Activated naive CD8-positive, alpha-beta T cell treated with anti-CD3 and anti-CD28 coated beads, Interleukin-2, amount 10 ng/mL, durations not matched to agents 7 days and 5 days (primary cell): ENCODE measurements at places on chromosomes 1 and 21. TPM values are rescaled to one million over a fixed set of nuclear protein-coding genes. Genes with fewer than 3 reads are reported as not detected.
A peak's percentile ranks its signal among the peaks of the same experiment; 100 is the strongest.

The PTGS2 gene
- total RNA-seq: not detected

DNA sequence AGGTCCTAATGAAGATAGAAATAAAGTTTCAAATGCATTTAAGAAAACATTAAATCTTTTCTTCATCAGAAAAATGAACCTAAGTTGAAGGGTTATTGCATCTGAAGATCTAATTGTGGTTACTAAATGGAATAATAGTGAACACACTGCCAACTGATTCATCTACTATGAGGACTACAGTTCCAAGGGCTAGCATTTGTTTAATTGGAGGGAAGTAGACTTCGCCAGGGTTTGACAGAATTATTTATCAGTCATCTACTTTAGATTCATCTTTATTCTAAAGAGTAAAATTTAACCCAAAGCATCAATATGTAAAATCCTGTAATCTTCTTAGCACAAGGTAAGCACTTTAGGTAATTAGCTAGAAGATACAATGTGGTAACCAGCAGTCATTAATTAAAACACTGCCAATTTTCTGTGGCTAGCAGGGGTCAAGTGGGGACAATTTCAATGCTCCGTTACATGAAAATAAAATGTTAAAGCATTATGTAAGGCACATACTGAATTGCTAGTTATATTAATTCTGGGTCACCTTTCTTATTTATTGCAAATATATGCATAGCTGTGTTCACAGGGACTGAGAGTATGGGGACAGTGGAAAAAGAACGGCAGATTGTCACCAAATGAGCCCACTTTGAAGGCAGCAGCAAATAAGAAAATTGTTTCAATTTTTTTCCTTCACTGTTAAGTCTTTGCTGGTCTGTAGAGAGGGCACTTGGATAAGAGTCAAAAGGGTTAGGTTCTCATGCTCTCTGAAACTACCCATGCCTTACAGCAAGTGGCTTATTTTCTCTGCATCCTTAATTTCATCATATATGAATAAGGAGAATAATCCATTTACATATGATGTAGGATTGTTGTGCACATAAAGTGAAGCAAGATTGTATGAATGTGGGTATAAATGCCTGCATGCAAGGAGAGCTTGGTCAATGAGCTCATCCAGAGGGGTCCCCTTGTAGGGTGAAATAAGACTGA, 416.0 kb downstream of the PCP4 start:
- H3K4me1 ChIP-seq: no peaks in the 10 kb centered on the region
- H3K27ac ChIP-seq: no peak overlapping the region
- DNase-seq: no peak
- no peaks in the 10 kb centered on the region for H3K36me3 ChIP-seq
- H3K27me3 ChIP-seq: no peaks in the 10 kb centered on the region

The AGRN gene
- total RNA-seq: 19.3 TPM

DNA sequence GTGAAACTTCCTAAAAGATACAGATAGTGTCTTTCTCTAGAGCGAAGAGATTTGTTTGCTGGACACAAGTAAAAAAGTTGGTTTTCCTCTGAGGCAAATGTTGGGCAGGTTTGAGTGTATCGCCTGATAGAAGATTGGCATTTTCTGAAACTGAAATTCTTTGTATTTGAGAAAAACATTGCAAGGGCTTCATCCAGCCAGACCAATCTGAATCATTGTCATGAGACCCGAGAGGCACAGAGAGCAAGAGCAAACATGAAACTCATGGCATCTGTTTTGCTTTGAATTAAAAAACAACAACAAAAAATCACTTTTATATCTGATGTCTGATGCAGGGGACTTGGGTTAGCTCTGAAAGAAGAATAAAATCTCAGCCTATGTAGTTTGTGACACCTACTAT, 379.3 kb upstream of the NCAM2 start:
- no peaks in the 10 kb centered on the region for H3K36me3 ChIP-seq
- H3K27ac ChIP-seq: no peak overlapping the region
- no peaks in the 10 kb centered on the region for H3K4me1 ChIP-seq
- H3K4me3 ChIP-seq: no peak overlapping the region

DNA sequence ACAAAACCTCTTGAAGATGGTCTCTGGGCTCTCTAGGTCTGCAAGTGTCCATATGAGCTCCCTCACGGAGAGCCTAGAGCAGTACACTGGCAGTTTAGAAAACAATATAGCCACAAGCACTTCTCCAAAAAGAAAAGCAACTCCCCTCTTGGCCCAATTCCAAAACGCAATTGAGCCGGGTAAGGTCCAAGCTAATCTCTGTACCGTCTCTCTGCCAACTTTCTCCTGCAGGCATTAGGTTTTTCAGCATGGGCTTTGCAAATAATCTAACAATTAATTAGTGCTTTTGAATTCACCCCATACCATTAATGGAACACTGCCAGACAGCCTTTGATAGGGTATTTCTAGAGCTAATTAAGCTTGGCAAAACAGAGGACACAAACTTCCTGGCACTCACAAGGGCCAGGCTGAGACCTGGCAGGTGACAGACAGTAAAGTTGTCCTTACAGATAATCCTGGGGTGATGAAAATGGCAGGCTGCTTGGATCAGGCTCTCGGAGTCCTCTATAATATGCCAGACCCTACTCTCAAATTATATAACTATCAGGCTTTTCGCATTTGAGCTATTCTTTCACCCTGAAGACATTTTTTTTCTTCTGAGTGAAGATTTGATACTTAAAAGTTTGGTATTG, 39.8 kb downstream of the TGFBR3 start:
- no peak for DNase-seq
- no peak overlapping the region for H3K27ac ChIP-seq
- H3K36me3 ChIP-seq: peaks cover 5% of the 10 kb centered on the region
- H3K27me3 ChIP-seq: peaks cover 3% of the 10 kb centered on the region
- peaks cover 2% of the 10 kb centered on the region for H3K4me1 ChIP-seq

The SPOCD1 gene
- total RNA-seq: 0.36 TPM

DNA sequence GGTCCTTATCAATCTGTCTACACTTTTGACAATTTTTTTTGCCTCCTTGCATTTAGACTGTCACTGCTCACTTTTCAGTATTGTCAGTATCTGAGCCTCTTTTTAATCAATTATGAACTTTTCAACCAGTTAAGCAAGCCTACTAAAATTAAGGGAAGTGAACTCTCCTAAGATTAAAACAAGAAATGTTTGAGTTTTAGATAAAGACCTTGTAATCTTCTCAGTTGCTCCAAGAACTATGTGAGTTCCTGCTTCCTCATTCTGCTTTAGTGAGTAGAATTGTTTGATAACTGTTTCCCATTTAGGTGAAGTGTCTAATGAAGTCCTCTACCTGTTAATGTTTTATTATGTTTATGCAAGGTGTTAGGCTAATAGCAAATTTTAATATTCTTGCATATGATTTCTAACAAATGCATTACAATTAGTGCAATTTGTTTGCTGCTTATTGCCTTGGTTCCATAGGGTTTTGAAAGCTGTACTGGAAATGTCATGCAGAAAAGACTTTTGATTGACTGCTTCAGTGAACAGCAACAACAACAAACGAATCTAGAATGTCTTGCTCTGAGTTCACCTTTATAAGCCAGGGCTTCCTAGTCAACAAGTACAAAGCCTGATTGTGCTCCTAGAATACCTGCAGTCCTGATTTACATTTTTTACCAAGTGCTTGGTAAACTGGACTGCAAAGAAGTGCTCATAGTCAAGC, 40.9 kb downstream of the PLA2G4A start:
- no peak overlapping the region for H3K27ac ChIP-seq
- no peak for DNase-seq

DNA sequence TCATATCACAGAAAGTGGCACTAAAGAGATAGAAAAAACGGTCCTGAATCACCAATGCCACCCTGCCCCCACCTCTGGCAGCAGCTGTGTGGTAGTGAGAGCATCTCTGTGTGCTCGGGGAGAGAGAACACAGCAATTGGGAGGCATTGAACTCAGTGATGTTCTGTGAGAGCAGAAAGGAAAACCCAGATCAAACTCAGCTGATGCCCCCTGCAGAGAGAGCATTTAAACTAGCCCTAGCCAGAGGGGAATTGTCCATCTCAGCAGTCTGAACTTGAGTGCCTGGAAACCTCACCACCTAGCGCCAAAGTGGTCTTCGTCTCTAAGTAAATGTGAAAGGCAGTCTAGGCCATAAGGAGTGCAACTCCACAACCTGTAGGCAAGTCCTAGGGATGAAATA, 21.3 kb downstream of the SLC44A5 start:
- H3K27me3 ChIP-seq: peaks cover 5% of the 10 kb centered on the region
- no peak for DNase-seq
- no peaks in the 10 kb centered on the region for H3K36me3 ChIP-seq
- H3K4me1 ChIP-seq: no peaks in the 10 kb centered on the region

DNA sequence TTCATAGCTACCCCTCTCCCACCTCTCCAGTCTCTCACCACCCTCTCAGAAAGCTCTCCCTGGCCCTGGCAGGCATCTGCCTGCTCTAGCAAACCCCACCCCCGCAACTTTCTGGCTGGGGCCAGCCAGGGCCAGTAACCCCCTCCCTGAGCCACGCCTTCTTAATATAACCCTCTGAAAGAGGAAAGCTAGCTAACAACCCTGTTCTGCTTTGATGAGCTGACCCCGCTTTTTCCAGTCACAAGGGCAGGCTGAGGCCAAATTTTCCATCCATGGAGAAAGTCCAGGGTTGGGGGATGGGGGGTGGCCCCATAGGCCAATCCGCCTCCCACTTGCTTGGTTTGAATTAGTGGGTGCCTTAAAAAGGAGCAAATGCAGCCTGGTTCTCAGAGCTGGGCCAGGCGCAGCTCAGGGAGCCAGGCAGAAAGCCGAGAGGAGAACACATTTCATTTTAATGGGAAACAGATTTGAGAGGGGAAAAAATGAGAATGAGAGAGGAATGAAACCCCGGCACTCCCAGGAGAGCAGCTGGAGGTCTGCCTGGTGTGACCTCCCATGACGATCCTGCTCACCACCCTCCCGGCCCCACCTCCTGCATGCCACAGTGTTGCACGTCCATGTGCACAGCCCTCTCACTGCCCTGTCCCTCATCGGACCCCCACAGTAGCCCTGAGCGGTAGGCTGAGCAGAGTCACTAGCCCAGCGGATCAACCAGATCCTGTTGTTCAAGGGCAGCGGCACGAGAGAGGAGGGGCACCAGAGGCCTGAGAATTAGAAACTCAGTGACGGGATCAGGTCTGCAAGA, 62.3 kb downstream of the OPTC start:
- H3K27me3 ChIP-seq: peaks cover 14% of the 10 kb centered on the region
- peaks cover 3% of the 10 kb centered on the region for H3K4me1 ChIP-seq
- H3K36me3 ChIP-seq: no peaks in the 10 kb centered on the region
- no peak for DNase-seq

DNA sequence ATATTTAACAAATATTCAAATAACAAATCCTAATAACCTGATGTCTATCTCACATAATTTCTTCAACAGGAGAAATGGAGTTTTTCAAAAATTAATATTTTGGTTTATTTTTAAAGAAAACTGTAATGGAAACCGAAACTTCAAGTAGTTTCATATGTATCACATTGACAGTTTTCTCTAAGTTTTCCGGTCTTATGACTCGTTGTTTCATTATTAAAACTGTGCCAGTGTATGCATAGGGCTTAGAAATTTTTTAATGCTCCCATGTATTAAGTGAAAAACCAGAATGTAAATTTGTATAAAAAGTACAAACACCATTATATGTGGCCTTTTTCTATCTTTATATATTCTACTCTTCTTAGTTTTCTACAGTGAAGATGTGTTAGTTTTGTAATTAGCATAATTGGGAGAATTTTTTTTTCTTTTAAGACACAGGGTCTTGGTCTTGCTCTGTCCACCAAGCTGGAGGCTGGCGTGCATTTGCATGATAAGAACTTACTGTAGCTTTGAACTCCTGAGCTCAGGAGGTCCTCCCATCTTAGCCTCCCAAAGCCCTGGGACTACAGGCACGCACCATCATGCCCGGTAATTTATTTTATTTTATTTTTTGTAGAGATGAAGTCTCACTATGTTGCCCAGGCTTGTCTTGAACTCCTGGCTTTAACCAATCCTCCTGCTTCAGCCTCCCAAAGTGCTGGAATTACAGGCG, 43.9 kb upstream of the SAMSN1 start:
- peaks cover 33% of the 10 kb centered on the region for H3K36me3 ChIP-seq
- H3K27me3 ChIP-seq: no peaks in the 10 kb centered on the region
- H3K27ac ChIP-seq: peak overlapping the region; percentile 82
- H3K4me3 ChIP-seq: peak overlapping the region; percentile 57
- no peak for DNase-seq

The BTG2 gene
- 99.8 TPM for total RNA-seq

DNA sequence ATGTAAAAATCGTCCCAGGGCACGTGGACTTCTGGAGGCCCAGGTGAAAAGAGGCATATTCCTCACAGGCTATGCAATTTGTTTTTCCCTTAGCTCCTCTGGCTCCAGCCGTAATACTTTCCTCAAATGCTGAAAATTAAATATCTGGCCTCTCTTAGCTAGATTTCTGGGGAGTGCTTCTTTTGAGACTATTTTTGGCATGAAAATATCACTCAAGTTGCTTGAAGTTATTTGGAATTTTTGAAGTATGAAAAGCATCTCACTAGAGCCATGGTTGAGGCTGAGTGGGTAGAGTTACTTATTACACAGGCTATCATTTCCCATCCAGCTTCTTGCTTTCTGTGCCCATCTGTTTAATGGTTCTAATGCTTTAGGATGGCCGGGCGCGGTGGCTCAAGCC, 59.7 kb downstream of the MYOM3 start:
- no peak overlapping the region for H3K4me3 ChIP-seq
- peaks cover 8% of the 10 kb centered on the region for H3K27me3 ChIP-seq
- H3K4me1 ChIP-seq: no peaks in the 10 kb centered on the region
- DNase-seq: no peak
- no peak overlapping the region for H3K27ac ChIP-seq

DNA sequence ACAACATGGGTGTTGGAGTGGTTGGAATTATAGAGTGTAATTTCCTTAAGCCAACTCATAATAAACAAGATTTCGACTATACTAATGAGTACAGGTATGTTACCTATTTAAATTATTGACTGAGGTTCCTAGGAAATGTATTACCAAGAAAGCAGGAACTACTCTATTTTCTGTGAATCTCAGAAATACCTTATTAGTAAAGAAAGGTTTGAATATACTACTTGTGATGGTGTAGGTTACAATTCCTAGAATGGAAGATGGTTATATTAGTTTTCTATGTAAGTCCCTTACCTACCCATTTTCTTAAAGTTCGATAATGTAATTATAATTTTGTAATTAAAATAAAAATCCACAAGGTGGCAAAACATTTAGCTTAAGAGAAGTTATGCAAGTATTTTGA, 29.3 kb downstream of the MORC3 start:
- H3K27me3 ChIP-seq: no peaks in the 10 kb centered on the region
- peaks cover 37% of the 10 kb centered on the region for H3K36me3 ChIP-seq
- DNase-seq: no peak
- H3K27ac ChIP-seq: no peak overlapping the region
- H3K4me3 ChIP-seq: no peak overlapping the region

GRCh38 chr1:65581119-65581518, 160.7 kb downstream of the LEPR start:
- H3K27ac ChIP-seq: no peak overlapping the region
- no peaks in the 10 kb centered on the region for H3K4me1 ChIP-seq
- no peak for DNase-seq
- H3K4me3 ChIP-seq: no peak overlapping the region

GRCh38 chr21:26588446-26588845, 15.4 kb upstream of the CYYR1 start:
- H3K27me3 ChIP-seq: no peaks in the 10 kb centered on the region
- DNase-seq: no peak
- no peak overlapping the region for H3K27ac ChIP-seq
- no peaks in the 10 kb centered on the region for H3K4me1 ChIP-seq
- H3K36me3 ChIP-seq: no peaks in the 10 kb centered on the region

The PLA2G2D gene
- not detected for total RNA-seq

The LY9 gene
- 73.6 TPM for total RNA-seq
